CD4-positive, alpha-beta T cell treated with Interleukin-6 at 100 ng/mL for 8 hours (primary cell): ENCODE measurements at places on chromosomes 12 and 14.

DNA sequence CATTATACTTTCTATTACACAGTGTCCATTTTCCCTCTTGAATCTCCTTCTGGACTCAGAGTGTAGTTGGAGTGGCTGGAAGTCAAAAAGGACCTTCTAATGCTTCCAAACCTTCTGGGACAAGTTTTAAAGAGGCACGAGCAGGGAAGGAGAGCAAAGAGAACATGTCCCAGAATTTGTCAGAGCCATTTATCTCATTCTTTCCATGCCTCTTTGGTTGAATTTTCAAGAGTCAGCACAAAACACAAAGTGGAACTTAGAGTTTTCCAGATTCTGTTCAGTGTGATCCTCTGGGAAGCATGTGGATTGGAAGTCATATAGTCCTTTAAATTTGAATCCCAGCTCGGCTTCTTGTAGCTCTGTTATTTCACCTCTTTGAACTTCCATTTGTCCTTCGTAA is 138.2 kb upstream of the PWP1 start:
- DNase-seq = no peak

DNA sequence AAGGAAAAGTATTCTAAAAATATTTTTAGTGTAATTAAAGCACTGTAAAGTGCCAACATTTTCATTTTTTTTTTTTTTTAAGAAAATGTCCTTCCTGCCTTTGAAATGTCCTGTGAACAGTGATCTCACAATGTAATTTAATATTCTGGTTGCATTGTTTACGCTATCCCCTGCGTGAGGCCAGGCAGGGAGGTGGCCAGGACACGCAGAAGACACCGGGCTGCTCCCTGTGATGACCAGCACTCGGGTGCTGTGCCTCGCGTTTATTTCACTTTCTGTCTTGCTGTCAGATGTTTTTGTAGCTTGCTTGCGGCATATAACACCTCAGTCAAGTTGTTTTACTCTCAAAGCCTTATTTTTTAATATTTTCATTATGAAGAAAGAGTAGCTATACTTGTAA is 18.5 kb downstream of the PIWIL1 start:
- no peak for DNase-seq

DNA sequence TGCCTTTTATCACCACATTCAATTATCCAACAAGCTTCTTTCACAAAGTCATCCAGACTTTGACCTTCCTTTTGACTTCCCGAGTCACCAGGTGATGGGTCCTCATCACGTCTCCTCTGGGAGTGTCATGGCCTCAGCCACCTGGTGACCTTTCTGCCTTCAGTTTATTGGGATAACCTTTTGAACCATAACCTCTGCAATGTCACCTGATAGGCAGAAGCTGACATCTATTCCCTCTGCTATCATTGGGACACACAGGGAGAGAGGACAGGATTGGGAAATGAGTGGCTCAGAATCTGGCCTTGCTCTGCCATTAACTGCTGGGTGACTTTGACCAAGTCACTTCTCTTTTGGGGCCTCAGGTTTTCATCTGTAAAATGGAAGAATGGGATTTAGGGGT is 388.7 kb downstream of the NUAK1 start:
- DNase-seq = no peak

DNA sequence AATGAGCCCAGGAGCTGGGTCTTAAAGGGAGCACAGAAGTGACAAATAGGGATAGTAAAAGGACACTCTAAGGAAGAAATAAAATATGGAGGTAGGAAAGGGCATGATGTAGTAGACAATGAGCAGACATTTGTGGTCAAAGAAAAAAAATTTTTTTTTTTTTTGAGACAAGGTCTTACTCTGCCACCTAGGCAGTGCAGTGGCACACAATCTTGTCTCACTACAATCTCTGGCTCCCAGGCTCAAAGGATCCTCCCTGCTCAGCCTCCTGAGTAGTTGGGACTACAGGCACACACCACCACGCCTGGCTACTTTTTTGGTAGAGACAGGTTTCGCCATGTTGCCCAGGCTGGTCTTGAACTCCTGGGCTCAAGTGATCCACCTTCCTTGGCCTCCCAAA is 8.5 kb downstream of the FKBP3 start:
- DNase-seq = no peak

DNA sequence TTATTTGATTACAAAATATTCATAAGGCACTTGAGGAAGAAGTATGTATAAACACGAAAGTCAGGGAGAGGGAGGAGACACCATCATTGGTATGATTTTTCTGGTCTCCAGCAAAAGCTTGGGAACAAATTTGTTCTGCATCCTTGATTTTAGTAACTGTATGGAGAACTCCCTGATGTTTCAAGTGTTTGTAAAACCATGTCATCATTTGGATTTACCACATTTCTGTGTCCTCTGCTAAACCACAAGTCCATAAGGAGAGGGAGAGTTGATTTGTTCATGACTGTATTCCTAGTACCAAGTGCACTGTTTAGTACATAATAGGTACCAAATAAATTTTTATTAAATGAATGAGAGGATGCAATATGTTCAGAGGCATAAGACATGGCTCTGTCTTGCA is 181.1 kb downstream of the BTG1 start:
- no peak for DNase-seq

- DNase-seq = no peak
Observed at GRCh38 chr12:105235281-105235731, 668 bp downstream of the APPL2 start.

- DNase-seq = no peak
Observed at GRCh38 chr14:23537351-23538049, 14.1 kb downstream of the ZFHX2 start.

DNA sequence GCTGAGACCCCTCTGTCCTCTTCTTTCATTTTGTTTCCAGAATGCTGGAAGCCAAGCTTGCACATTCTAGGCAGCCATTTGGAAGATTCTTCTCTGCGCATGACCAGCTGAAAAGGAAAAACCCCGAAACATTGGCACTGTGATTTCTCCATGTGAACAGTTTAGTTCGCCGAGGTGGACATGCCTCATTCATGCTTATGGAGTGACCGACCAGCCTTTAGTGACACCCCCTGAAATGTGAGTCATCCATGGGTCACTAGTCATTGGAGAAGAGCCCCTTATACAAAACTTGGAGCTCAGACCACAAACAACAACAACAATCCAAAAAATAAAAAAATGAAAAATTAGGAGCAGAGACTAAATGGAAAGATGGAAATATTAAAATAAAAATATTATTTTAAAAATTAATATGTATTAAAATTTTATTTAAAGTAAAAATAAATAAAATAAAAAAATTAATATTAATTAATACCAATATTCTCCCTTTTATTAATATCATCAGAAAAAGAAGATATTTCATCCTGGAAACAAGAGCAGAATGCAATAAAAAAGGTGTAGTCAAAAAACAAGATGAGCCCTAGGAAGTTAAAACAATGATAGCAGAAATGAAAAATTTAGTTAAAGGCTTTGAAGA is 9.5 kb upstream of the KRT7 start:
- DNase-seq = no peak

DNA sequence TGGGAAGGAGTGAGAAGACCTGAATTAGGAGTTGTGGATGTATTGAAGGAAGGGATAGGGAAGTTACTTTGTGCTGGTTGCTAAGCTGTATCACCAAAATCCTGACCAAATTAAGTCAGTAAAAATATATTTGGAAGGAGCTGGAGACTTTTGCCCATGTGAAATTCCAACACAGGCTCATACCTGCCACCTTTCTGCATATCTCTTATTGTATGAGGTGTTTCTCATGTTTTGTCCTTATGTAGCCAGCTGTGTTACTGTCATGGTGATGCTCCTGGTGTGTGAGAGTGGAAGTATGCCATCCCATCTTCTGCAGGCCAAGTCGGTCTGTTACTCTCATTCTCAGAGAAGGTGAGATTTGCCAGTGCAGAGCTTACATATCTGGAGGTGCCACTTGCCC is 29.4 kb upstream of the RNU6-8 start:
- no peak for DNase-seq

- DNase-seq = no peak
Observed at GRCh38 chr12:29322157-29322556, 58.8 kb downstream of the ERGIC2 start.
